Caudate nucleus (tissue), 63 donors: ENCODE measurements at places on chromosomes 7 and 10.

DNA sequence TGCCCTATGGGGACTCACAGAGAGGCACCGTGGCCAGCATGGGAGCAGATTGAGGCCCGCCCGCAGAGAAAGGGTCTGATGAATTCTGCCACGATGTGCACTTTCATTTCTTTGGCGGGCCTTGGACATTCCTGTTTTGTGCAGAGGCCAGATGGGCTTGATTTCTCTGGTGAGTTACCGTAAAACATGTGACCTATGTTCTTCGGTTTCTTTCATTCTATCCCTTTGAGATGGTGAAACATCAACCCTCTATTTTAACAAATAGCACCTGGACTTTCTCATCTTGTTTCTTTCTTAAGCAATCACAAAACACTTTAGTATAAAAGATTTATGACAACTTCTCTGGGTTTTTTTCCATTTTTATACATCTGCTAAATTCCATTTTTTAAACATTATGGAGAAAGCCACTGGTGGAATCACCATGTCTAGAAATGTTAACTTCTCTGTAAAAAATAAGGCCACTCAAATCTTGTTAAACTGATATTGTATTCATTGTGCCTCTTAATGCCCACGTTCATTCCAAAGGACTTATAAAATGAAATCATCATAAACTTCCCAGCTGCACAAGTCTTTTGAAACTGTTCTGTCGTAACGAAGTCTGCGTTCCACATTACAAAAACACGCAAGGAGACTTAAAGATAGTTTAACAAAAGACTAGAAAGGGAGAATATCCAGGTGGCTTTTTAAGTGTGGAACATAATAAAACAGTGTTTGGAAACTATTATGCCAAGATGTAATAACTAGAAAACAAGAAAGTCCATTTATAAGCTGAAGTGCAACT is 21.4 kb upstream of the ODAD2 start:
- no peak for DNase-seq

DNA sequence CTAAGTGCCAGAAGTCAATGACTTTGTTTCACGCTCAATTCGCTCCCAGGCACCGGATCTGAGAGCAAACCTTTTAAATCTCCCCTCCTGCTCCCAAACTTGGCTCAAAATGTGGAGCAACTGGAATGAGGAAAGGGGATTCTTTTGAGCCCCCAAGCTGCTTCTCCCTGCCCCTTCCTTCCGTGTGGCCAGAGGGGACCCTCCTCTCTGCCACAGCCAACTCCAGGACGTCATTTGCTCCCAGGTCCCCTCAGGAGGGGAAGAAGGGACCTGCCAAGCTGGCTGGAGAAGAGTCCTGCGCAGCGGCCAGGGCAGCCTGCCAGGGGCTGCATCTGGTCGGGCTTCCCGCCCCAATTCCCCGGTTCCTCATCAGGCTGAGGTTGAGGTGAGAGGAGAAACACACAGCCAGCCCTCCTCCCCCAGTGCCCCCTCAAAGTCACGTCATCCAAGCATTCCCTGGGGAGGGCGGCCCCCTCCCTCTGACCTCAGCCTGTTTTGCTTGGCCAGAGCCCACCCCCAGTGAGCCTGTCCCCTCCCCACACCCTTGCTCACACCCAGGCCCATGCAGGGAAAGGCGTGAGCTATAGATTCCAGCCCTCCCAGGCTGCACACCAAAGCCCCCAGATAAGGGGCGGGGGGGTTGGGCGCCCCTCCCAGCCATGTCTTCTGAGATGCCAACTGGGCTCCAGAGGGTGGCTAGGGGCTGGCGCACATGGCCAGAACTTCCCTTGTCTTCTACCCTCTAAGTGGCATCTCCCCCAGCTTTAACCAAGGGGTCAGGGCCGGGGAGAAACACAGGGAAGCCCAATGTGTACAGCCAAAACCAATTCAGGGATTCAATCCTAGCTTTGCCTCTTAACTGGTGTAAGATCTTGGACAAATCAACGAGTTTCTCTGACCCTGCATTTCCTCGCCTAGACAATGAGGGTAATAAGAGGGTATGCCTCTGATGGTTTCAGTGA is 35.0 kb downstream of the SH3PXD2A start:
- DNase-seq: no peak

GRCh38 chr10:44510379-44511115 is 125.7 kb upstream of the CXCL12 start:
- no peak for DNase-seq

DNA sequence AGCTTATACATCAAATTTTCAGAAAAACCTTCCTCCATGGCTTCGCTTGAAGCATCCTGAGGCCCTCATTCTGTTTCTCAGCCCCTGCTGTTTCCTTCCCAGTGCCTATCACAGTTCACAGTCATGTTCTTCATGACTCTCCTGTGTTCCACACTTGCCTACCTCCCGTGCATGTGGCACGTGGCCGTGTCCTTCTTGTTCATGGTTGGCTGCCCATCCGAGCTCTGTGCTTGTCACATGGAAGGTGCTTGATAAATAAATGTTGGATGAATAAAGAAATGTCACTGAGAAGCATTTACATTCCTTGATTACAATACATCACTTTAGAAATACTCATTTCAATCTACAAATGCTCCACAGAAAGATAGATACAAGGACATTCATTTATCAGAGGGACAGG is 23.7 kb upstream of the EGFR start:
- DNase-seq: no peak

DNA sequence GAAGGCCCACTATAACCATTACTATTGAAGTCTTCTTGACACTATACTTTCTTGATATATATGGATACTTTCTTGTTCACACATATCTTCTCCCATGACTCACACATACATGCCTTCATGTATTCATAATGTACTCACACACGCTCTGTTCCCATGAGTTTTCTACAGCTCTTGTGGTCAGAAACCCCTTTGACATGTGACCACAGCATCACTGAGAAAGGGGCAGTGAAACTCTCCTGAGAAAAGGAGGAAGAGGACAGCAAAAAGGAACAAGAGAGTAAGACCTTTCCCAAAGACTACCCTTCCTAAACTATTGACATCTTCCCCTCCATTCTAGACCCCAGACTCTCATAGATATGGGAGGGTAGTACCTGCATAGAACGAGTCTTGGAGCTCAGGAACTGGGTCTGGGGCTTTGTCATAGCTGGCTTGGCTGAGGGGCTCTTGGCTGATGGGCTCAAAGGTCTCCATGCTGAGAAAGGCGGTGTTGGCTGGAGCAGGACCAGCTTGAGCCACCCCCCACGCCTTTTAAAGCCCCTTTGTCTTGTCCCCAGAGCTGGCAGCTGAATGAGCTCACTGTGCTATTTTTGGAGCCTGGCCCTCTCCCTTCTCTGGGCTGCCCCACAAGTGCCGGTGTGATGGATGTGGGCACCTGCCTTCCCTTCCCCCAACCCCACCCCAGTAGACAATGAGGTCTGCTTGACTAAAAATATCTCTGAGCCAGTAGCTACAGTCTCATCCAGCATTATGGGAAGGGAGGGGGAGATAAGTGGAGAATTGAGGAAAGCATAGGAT is 5.1 kb downstream of the SYNPO2L start:
- no peak for DNase-seq

DNA sequence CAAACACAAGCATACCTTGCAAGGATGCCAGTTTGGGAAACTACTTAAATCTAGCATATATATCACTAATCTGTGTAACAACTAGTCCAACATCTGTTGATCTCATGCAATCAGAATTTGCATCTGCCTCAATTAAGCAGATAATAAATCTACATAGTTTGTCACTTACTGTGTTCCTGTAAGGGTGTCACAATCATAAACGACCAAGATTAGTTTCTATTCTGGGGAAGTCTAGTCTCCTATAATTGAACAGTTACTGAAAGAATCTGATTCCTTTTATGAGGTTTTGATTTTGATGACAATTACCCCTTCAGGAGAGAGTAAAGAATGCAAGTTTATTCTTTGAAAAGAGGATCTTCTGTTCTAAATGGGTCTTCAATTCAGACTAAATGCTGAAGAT is 85.5 kb upstream of the LRRN3 start:
- no peak for DNase-seq

GRCh38 chr7:13021566-13022300 is 334.3 kb downstream of the ARL4A start:
- no peak for DNase-seq

- DNase-seq: no peak
These were observed 93.9 kb upstream of the RET start for GRCh38 chr10:42982891-42983506.

- DNase-seq: no peak
These were observed 40.6 kb downstream of the MICALL2 start for GRCh38 chr7:1418505-1419309.

- DNase-seq: no peak
These were observed 207.6 kb downstream of the AHR start for GRCh38 chr7:17506095-17506494.

DNA sequence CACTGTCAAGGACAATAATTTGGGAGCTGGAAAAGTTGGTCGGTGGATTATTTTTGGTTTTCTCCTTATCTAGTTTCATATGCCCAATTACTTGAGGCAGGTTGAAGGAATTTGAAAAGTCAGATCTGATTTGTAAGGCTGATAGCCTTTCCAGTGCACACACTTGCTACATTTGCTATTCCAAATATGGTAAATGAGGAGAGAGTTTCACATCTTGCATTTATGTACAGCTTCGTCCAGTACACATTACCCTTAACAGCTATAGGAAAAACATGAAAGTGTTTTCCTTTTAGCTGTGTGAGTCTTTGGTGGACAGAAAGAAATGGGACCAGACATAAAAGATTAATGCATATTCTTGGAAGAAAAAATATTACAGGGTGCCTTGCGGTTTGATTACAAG is 201.8 kb downstream of the CELF2 start:
- no peak for DNase-seq

- DNase-seq: no peak
These were observed 491 bp upstream of the AKAP9 start for GRCh38 chr7:91940171-91940570.

GRCh38 chr10:8138471-8138870 is 84.0 kb downstream of the GATA3 start:
- DNase-seq: no peak

DNA sequence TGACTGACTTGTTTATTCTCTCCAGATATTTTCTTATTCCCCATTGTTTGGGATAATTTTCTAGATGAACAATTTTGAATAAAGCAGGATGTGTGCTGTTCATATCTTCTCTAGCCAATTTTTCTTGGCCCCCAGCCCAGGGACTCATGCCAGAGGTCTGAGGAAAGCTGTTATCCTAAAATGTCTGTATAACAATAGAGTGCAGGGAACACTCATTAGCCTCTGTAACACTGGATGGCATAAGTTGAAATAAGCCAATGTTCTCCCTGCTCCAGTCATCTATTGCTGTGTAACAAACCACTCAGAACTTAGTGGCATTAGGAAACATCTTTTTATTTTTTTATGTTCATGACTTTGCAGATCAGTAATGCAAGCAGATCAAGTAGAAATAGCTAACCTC is 121.7 kb upstream of the TRIM24 start:
- DNase-seq: no peak

GRCh38 chr10:20743942-20744341 is 153.2 kb downstream of the NEBL start:
- DNase-seq: no peak

DNA sequence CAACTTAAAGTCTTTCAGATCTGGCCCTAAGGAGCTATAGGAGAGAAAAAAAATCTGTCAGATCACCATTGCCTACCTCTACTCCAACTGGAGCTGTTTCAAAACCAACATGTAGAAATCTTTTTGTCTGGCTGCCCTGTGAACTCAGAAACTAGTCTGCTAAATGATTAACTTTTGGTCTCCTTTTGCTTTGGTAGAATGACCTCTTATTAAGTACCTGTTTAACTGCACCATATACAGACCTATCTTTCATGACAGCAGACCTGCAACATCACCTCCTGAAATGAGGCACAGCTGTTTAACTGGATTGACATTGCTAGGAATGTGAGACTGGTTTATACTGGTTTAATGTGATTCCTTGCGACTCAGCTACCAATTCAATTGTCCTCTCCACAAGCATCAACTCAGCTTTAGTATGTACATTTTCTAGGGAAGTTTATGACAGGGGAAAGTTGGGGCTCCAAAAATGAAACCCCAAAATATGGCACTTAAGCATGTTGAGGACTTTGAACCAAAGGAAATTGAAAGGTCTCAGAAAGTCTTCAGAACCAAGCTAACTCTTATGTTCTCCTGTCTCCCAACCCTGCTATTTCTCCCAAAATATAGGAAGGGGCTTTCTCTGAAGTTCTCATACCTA is 1.8 kb downstream of the CYP3A43 start:
- no peak for DNase-seq

- DNase-seq: no peak
These were observed 84.8 kb upstream of the LRGUK start for GRCh38 chr7:134042307-134042706.

DNA sequence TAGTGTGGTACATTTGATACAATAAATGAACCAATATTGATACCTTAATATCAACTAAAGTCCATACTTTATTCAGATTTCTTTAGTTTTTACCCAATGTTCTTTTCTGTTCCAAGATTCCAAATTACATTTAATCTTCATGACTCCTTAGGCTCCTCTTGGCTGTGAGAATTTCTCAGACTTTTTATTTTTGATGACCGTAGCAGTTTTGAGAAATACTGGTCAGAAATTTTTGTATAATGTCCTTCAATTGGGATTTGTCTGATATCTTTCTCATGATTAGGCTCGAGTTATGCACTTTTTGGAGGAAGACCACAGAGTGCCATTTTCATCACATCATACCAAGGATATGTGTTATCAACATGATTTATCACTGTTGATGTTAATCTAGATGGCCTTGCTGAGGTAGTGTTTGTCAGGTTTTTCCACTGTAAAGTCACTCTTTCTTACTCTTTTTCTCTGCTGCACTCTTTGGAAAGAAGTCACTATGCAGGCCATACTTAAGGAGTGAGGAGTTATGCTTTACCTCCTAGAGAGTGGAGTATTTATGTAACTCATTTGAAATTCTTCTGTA is 12.9 kb upstream of the ENTPD1 start:
- no peak for DNase-seq

- no peak for DNase-seq
These were observed 448.5 kb downstream of the NXPH1 start for GRCh38 chr7:8881916-8882315.

DNA sequence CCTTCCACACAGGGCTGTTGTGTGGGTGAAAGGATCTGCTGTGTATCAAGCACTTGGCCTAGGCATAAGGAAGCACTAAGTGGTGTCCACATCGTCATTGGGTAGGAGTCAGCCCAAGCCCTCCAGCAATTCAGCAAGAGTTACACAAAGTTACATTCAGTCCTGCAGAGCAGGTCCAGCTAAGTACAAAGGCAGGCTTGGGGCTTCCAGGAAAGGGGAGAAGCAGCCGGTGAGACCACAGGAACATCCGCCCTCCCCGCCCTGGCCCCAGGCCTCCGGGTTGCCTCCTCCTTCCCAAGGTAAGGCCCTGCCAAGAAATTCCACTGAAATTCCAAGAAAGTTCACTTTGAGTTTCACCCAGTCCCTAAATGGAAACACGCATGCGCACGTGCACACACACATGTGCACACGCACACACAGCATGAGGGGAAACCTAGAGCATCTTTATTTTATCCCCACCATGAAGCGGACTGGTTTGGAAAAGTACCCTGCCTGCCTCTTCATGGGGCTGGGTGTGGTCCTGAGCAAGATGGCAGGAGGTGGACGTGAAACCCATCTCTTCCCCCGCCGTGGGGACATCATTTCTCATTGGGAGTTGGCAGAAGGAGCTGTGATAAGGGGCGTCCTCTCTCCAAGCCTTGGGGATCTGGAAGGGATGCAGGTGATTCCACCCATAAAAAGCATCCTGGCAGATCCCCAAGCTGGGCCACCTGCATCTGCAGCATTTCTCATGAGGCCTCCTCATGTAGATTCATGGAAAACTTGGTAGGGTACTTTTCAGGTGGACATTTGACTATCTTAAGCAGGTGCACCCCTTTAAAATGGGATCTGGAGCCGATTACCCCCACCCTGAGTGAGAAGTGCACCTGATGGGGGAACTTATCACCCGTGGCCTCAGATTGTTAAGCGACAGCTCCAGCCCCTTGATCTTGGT is 69.1 kb upstream of the NANOS1 start:
- DNase-seq: no peak
